ENCODE measurements at places on chromosomes 1 and 21. TPM values are rescaled to one million over a fixed set of nuclear protein-coding genes. Genes with fewer than 3 reads are reported as not detected.
A peak's percentile ranks its signal among the peaks of the same experiment; 100 is the strongest.

GRCh38 chr1:40924767-40925166 lies 54.7 kb upstream of the CTPS1 start:
- no peak for DNase-seq

DNA sequence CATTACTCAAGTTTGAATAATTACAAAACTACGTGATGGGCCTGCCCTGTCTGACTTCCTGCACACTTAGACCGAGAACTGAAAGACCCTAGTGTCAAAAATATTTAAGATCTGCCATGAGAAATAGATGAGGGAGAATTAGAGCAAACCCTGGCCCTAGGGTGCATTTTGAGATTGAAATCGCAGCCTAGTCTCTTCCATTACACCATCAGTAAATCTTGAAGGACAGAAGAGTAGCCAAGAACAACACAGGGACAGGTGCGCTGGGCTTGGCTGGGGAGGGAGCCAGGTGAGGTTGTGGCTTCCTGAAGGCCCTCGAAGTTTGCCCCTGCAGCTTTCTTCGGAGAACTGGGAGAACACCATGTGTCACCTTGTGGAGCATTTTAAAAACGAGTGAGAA lies 36.7 kb upstream of the KIF26B start:
- DNase-seq = peak; percentile 18

DNA sequence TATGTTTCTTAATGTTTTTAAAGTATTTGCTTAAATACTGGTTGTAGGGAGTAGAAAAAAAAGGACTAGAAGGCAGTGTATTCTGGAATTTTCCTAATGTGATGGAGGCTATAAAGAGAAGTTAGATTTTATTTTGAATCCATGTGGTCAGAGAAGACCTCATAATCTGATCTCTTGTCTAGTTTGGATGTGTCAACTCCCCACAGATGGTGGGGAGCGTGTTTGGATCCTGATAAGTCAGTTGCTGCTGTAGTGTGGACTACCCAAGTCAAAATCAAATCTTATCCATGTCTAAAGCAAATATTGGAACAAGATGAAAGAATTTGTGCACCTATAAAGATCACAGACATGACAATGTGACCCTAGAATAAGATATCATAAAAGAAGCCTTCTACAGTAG lies 918.0 kb downstream of the LTN1 start:
- DNase-seq = no peak

DNA sequence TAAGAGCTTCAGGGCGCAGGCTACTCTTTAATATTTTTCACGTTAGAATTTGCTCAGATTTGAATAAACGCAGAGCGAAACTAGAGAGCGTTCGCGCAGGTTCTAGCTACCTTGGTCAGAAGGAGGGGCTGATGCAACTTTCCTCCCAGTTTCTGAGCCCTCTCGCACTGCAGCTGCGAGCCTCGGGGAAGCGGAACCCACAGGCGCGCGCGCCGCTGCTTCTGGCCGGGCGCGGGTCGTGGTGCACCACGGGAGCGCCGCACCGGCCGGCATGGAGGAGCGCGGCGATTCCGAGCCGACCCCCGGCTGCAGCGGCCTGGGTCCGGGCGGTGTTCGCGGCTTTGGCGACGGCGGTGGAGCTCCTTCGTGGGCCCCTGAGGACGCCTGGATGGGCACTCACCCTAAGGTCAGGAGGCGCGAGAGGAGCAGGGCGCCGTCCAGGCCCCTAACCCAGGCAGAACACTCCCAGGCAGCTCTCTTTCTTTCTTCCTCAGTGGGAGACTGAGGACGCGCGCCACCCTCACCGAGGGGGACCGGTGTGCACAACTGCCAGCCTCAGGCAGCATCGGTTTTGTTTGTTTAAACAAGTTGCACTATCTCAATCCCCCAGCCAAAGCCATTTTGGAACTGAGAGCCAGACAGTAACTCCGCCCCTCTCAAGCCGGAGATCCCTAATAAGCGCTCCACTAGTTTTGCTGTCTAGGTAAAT lies at the start of gene TSEN15:
Gene TSEN15 (plus strand): TSS at position 246 of the 709 bp plus-strand sequence. CDS start 26 bp downstream, at position 272.
- DNase-seq = peak; percentile 92

DNA sequence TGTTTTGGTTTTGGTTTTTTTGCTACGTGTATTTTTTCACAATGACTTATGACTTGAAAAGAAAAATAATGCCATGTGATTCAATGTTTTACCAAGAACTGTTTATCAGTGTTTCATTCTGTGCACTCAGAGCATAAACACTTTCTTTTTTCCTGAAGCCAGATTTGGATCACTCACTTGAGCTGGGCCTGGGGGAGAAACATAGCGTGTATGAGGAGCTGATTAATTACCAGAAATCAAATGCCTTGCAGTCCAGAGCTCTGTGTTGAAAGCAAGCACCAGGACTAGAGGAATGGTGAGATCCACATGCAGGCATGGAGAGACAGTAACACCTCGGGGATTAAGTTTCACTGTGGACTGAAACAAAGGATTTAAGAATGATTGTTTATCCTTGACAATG lies 642.1 kb upstream of the ADGRL2 start:
- no peak for DNase-seq

GRCh38 chr1:22131062-22131461 lies 11.8 kb downstream of the WNT4 start:
- no peak for DNase-seq

GRCh38 chr1:85330711-85331290 lies 54.4 kb upstream of the BCL10 start:
- DNase-seq = no peak

DNA sequence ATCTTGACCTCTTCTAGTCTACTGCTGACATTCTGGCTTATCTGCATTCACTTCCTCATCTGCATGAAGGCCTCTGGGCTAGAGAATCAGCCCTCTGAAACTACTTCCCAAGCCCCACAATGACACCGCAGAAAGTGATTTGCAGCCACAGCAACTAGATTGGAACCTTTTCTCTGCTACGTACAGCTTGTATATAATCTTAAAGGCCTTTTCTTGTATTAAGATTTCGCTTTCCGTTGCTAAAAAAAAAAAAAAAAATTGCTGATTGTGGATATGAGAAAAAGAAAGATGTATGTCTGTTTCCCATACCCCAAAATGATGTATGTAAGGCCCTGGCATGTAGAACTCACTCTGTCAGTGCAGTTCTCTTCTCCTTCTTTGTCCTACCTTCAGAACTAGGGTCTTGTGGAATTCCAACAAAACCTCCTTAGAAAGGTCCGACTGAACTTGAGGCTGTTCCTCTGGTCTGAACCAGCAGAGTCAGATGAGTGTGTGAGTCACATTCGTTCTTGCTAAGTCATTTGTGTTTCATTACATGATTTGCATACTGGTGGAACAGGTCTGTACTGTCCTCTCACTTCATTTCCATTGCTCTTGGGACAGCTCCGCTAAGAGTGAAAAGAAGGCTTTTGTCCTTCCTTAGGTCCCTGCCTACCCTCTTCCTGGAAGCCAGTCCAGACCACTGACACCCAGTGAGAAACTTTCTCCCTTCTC lies 62.7 kb downstream of the PLPP3 start:
- no peak for DNase-seq

DNA sequence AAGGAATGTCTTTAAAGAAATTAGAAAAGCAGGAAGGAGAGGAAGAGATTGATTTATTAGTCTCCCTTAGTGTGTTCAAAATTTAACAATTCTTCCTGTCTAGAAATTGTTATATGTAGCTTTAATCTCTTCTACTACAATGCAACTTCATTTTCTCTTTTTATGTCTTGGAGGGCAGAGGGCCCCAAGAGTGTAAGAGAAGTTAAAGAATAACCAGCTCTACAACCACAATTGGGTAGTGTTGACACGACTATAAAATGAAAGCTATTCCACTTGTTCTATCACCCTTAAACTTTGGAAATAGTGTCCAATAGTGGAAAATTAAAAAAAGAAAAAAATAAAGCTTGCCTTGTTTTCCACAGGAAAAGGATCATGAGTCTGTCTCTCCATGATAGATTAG lies 82.6 kb upstream of the DPYD start:
- no peak for DNase-seq

DNA sequence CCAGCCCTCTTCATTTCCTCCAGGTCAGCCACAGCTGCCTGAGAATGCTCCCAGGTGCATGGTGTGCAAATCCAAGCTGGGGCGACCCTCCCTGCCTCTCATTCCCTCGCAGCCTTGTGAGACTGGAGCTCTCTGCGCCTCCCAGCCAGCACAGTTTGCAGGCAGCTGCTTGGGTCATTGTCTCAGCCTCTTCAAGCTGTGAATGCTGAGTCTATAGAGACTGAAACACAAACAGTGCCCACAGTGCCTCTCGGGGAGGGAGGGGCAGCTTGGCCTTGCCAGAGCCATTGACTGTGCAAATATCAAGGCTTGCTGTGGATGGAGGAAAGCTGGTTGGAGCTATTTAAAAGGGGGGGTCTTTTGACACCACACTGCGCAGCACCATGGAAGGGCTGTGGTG lies 10.6 kb downstream of the PLXNA2 start:
- DNase-seq = peak; percentile 84

- no peak for DNase-seq
These were observed 29.3 kb upstream of the BCAS2 start for GRCh38 chr1:114610546-114611245.

GRCh38 chr1:110364221-110364620 lies 25.0 kb downstream of the RBM15 start:
- no peak for DNase-seq

DNA sequence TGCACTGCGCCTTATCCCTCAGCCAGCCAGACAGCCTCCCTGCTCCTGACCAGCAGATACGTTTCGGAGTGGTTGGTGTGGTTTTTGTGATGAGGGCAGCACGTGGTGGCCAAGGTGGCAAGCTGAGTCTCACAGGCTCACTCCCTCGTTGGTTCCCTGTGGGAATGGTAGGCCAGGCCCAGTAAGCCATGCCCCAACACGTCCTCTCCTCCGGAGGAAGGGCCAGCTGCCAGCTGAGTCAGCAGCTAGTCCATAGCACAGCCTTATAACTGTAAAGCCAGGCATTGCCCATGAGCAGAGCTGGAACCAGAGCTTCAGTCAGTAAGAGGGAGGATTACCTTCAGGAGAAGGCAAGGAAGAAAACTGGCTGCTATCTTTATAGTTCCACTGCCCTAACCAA lies 29.5 kb downstream of the SZRD1 start:
- no peak for DNase-seq

GRCh38 chr1:1914101-1914970 lies 724 bp upstream of the CALML6 start:
- no peak for DNase-seq

DNA sequence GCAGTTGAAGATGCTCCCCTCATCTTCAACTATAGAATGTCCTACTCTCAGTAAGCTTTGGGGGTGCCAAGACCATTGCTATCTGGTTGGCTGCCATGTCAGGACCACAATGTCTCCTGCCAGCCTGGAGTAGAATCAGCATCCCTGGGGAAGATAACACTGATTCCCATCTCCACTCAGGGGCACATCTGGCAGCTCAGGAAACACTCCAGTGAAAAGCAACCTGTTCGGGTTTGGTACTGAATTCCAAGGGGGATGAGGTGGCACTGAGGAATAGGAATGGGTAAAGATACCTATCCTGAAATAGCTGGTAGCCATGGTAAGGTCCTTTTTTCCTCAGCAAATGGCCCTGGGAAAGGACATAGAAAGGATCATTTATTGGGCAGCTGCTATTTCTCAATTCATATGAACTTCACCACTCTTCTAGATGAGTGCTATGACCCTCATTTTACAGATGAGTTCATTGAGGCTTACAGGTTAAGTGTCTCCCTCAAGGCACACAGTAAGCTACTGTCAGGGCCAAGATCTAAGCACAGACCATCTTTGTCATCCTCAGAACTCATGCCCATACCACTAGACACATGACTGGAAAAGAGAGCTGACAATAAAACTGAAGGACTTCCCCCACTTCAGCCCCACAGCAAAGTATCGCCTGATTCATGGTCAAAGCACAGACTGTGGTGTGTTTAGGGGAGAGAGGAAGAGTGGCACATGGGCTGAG lies 31.4 kb downstream of the AK2 start:
- no peak for DNase-seq

DNA sequence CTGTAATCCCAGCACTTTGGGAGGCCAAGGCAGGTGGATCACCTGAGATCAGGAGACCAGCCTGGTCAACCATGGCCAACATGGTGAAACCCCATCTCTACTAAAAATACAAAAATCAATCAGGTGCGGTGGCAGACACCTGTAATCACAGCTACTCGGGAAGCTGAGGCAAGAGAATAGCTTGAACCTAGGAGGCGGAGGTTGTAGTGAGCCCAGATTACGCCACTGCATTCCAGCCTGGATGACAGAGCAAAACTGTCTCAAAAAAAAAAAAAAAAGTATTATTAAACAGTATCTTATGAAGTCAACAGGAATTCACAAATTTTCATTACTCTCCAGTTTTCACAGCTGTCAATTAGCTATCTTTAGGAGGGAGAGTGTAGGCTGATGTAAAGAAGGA lies 3.8 kb downstream of the ACBD6 start:
- DNase-seq = no peak

DNA sequence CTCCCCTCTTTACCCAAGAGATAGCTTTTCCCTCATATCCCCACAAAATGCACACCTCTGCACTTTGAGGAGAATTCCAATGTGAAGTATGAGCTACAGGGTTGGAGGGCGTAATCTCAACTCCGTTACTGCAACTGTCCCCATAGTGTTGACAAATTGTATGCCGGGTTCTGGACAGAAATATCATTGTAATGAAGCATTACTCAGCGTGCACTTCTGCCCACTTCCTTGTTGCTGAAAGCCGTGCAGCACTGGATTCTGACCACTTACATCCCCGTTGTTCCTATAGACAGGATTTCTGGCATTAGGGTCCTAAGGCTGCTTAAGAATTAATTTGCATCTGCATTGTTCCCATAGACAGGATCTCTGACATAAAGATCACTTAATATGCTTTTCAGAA lies 205.6 kb downstream of the RHOU start:
- DNase-seq = no peak

- no peak for DNase-seq
These were observed 63.2 kb upstream of the ADAM30 start for GRCh38 chr1:119959268-119960220.

GRCh38 chr1:207860531-207860930 lies 50.4 kb downstream of the CD34 start:
- no peak for DNase-seq

- DNase-seq = peak; percentile 58
These were observed 19.6 kb upstream of the C2CD2 start for GRCh38 chr21:41973427-41973831.

GRCh38 chr1:41726899-41727748 lies 191.6 kb downstream of the HIVEP3 start:
- DNase-seq = peak; percentile 90

GRCh38 chr1:160097911-160098851 lies at the start of gene IGSF8:
IGSF8 (minus strand) TSS chr1:160098619; CDS start chr1:160098472, 147 bp downstream.
- DNase-seq = peak; percentile 96

GRCh38 chr1:200921571-200922110 lies 26.9 kb downstream of the INAVA start:
- DNase-seq = no peak

- DNase-seq = no peak
These were observed 92.5 kb downstream of the LACTBL1 start for GRCh38 chr1:22880174-22880601.

The PER3 gene
- total RNA-seq = 47.1 TPM

The PRCC gene
- 48.5 TPM for total RNA-seq

The SLAMF9 gene
- not detected for total RNA-seq

The ZNF281 gene
- 19.5 TPM for total RNA-seq

The SPATA45 gene
- total RNA-seq = not detected

The EBNA1BP2 gene
- 28.1 TPM for total RNA-seq

The LIN28A gene
- total RNA-seq = not detected

The GRHL3 gene
- 0.55 TPM for total RNA-seq

The GJA5 gene
- 62.2 TPM for total RNA-seq

The NTNG1 gene
- 12.6 TPM for total RNA-seq

The IVL gene
- not detected for total RNA-seq

The SELP gene
- 61.5 TPM for total RNA-seq

The TLR5 gene
- 22.3 TPM for total RNA-seq
